NCI-H1105 (cell line): ENCODE measurements at places on chromosomes 7 and 10.

DNA sequence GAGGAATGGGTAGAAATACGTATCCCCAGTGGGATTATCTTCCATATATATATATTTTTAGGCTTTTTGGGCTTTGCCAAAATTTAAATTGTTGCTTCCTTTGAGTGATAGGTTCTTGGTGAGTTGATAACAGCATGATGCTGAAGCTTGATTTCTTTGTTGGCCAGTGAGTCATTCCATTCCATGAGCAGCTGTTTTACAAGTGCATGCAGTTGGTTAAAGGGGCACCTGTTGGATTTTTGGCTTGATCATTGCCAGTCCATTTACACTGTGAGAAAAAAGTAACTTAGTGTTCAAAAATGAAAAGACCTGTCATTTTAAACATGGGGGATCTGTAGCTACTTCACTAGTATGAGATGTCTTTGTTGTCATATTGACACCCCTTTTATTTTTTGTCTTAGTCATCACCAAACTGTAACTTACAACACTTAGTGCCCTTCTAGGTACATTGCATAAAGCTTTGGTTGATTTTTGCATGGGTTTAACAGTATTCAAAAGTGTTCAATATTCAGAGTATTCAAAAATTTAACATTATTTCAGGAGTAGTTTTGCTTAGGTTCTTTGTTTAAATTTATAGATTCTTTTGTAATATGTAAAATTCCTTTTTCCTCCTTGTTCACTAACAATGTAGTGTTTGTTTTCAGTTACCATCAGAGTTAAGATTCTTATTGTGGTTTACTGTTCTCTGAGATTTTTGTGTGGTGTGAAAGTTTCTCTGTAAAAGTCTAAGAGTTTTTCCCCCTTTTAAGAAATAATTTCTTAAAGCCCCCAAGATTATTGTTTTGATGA, 8.8 kb downstream of the AKAP9 start:
- DNase-seq: no peak

DNA sequence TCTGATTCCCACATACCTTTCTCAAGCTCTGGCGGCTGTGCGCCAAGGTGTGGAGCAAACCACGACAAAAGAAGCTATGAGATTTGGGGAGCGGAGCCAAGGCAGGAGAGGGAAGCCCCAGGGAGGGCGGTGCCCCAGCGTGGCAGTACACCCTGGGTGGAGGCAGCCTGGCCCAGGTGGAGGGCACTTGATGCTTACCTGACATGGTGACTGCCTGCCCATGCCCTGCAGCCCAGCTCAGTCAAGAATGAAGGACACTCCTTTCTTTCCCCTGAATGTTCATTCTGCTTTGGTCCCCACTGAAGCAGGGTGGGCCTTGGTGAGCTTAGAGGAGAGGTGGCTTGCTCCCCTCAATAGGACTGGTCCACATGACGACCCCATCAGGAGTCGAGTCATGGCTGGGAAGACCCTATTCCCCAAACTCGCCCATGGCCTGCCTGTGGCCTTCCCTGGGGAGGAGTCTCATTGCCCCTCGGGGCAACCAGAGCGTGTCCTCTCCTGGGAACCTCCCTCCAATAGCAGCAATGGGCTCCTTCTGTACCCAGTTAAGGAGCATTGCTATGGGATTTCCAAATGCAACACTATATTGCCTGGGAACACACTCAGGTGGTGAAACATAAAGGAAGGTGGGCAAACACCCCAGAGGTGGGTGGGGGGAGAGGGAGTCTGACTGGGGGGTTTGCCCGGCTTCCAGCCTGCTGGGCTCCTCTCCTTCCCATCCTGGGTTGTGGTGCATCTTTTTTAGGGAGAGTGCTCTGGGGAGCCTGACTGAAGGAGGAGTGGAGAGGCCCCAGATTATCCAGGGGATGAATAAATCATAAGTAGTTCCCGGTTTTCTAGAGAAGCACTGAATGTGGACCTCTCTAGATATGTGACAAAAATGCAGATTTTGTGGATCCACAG, 22.7 kb downstream of the RAMP3 start:
- DNase-seq: no peak

- no peak for DNase-seq
Observed at GRCh38 chr7:1439373-1440363, 19.6 kb downstream of the MICALL2 start.

DNA sequence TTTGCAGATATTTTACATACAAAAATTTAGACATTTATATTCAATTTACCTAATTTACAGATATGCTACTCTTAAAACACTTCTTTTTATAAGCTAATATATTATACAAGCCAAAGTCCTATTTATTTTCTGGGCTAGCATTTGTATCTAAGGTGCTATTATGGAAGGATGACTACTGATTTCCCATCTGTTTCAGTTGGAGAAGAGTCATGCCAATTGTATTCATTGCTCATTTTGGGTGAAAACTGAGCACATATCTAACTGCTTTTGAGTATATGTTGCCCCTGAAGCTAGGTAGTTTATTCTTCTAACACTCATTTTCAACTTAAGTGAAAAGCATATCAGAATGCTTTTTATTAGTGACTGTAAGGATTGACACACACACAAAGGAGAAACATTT, 172.9 kb downstream of the CDK14 start:
- no peak for DNase-seq

GRCh38 chr7:109497053-109497452, 927.4 kb downstream of the DNAJB9 start:
- DNase-seq: no peak
